ENCODE measurements at places on chromosomes 7 and 10. TPM values are rescaled to one million over a fixed set of nuclear protein-coding genes. Genes with fewer than 3 reads are reported as not detected.

Gene OR2A1
- total RNA-seq, result not detected

Gene STAG3
- total RNA-seq, result 2.1 TPM

Gene AOC1
- total RNA-seq, result 0.68 TPM

Gene TMEM273
- total RNA-seq, result 6.3 TPM

Gene CCDC71L
- 32.1 TPM for total RNA-seq

Gene CTTNBP2
- total RNA-seq, result 5.3 TPM

Gene VPS50
- total RNA-seq, result 19.4 TPM

Gene NME8
- not detected for total RNA-seq

Gene ATRNL1
- total RNA-seq, result 11.4 TPM

Gene SUN3
- not detected for total RNA-seq

All from kidney epithelial cell (primary cell).